ENCODE measurements at places on chromosomes 3 and 15.

DNA sequence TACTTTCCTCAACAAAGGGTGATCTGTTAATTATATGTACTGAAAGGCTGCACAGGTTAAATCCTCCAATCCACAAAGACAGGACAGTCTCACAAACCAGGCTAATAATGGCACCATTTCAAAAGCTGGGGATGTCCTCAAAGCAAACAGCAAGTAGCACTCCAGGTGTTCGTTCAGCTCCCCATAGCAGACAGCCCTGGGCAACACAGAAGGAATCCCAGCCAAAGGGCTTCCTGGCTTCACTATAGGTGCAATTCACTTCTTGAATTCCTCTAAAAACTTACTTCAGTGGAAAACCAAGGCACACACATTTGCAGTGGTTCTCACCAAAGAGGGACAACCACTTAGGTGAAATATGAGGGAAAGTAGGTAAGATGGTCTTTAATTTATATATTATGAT, 166.7 kb downstream of the CTNNB1 start:
- no peak for DNase-seq
- no peak overlapping the region for H3K27ac ChIP-seq
- H3K36me3 ChIP-seq = no peaks in the 10 kb centered on the region
- no peak overlapping the region for H3K4me3 ChIP-seq

GRCh38 chr3:24191801-24192403, 246.8 kb downstream of the NR1D2 start:
- no peaks in the 10 kb centered on the region for H3K4me1 ChIP-seq
- DNase-seq = no peak
- H3K36me3 ChIP-seq = no peaks in the 10 kb centered on the region

DNA sequence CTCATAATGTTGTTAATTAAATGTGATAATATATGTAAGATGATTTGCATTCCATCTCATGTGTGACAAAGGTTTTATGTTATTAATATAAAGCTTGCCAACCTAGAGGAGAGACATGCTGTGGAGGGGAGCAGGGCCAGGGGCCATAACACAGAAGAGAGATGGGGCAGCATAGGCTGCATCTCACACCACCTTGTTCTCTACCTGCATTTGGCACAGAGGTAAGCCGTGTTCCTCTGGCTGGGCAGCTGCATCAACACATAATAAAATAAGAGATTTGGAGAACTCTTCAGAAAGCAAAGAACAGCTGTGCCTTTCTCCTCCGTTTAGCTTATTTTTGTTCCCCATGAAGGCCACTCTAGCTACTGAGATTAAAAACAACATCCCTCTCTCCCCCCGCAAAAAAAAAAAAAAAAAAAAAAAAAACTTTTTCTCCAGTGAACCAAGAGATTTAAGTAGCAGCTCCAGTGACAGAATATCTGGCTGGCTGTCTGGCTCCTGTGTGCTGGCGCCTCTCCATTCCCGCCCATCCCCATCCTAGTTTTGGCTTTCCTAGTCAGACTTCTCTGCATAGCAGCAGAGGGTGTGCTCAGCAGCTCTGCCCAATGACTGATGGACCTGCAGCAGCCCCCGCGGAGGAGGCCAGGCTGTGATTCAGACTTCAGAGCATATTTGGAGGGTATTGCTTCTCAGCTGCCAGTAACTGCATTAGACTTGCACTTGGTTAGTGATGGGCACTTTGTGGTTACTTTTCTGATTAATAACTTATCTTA, 52.2 kb upstream of the STXBP5L start:
- no peak overlapping the region for H3K27ac ChIP-seq
- no peak overlapping the region for H3K4me3 ChIP-seq
- no peaks in the 10 kb centered on the region for H3K36me3 ChIP-seq
- H3K4me1 ChIP-seq = no peaks in the 10 kb centered on the region

- no peaks in the 10 kb centered on the region for H3K27me3 ChIP-seq
- no peaks in the 10 kb centered on the region for H3K4me1 ChIP-seq
- no peak overlapping the region for H3K4me3 ChIP-seq
- no peak overlapping the region for H3K27ac ChIP-seq
- H3K36me3 ChIP-seq = no peaks in the 10 kb centered on the region
Observed at GRCh38 chr3:41188306-41188705, 11.0 kb upstream of the CTNNB1 start.

GRCh38 chr15:43286074-43286473, 19.3 kb upstream of the TGM5 start:
- H3K4me3 ChIP-seq = no peak overlapping the region
- no peaks in the 10 kb centered on the region for H3K36me3 ChIP-seq
- peaks cover 6% of the 10 kb centered on the region for H3K4me1 ChIP-seq
- DNase-seq = no peak

GRCh38 chr3:197450308-197450707, 105.5 kb downstream of the BDH1 start:
- no peak overlapping the region for H3K27ac ChIP-seq
- DNase-seq = no peak
- H3K4me1 ChIP-seq = no peaks in the 10 kb centered on the region
- H3K27me3 ChIP-seq = no peaks in the 10 kb centered on the region

- DNase-seq = no peak
- H3K27ac ChIP-seq = peak overlapping the region; percentile 94
- H3K27me3 ChIP-seq = no peaks in the 10 kb centered on the region
- H3K4me3 ChIP-seq = no peak overlapping the region
Observed at GRCh38 chr3:64264501-64265109, 39.3 kb upstream of the PRICKLE2 start.

DNA sequence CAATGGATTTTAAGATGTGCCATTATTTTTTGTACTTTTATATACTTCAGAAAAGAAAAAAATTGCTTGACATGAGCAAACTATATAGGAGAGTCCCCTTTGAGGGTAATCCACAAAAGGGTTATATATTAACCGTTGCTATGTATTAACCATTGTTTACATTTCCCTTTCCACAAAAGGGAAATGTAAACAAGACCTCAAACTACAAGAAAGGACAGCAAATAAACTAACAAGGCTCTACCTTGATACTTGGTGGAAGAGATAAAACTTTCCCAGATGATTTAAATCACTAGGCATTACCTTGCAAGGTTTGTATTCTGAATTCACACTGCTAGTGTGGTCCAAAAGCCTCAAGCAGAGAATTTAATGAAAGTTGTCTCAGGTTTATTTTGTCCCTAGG, 616.3 kb upstream of the BCHE start:
- H3K27me3 ChIP-seq = no peaks in the 10 kb centered on the region
- H3K4me1 ChIP-seq = no peaks in the 10 kb centered on the region
- no peak for DNase-seq
- no peak overlapping the region for H3K27ac ChIP-seq
- H3K4me3 ChIP-seq = no peak overlapping the region
